Activated CD4-positive, alpha-beta memory T cell treated with anti-CD3 and anti-CD28 coated beads, Interleukin-2, amount 10 ng/mL, durations not matched to agents 7 days and 5 days (primary cell): ENCODE measurements at places on chromosomes 4 and X.

GRCh38 chr4:7224878-7225533 lies 32.7 kb downstream of the SORCS2 start:
- no peak for DNase-seq

- DNase-seq, result no peak
These were observed 21.7 kb upstream of the CSN1S1 start for GRCh38 chr4:69909195-69909594.

DNA sequence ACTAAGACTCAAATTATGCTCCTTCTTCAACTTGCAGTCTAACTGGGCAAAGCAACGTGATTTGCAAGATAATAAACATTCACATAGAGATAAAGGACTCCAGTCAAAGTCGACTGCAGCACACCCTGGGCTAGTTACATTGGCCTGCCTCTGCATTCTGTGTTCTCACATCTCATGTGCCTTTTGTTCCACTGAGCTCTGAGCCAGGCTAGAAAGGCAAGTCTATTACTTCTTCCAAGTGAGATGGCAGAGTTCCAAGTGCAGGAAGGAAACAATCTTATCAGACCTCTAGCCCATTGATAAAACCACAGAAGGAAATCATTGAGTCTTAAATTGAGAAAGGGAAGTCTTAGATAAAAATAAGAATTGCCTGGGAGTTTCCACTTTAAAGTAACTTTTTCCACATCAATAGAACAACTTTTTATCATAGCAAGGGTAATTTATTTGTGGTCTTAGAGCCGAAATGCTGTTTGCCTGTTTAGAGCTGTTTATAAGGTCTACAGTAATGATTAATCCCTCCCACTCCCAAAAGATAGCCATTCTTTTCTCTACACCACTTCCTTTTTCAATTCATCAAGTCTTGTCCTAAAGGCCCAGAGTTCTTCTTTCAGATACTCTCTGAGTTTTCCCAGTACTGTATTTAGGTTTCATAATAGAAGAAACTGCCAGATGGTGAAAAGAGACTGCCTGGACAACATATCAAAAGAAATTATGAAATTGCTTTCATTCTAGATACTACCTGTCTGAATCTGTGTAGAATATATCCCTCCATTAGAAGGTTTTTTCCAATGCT lies 200.2 kb downstream of the GUCY2F start:
- no peak for DNase-seq

GRCh38 chr4:7978907-7979651 lies 39.4 kb upstream of the AFAP1 start:
- DNase-seq, result no peak

- DNase-seq, result no peak
These were observed 85.4 kb downstream of the PDE5A start for GRCh38 chr4:119543187-119543586.

GRCh38 chrX:80335062-80335830 lies 85.0 kb upstream of the TENT5D start:
- DNase-seq, result no peak

DNA sequence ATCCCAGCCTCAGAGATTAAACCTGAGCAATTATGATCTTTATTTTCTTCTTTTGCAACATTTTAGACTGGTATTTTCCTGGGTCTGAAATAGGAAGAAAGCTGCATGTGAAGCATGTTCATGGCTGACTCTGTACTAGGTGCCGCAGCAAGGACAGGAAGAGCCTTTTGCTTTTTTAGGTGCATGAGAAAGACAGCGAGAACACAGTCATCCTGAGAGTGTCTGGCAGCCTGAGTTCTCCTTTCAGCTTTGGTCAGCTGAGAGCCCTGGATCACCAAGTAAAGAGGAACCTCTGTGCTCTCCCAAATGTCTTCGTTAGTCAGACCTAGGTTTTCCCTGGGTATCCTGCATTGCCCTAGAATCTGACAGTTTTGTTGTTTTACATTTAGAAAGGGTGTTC lies 29.8 kb downstream of the FAM149A start:
- DNase-seq, result peak; percentile 27

GRCh38 chr4:79046016-79046592 lies 106.9 kb upstream of the PAQR3 start:
- no peak for DNase-seq

GRCh38 chr4:129092631-129093190 lies 628 bp downstream of the SCLT1 start:
- DNase-seq, result no peak

DNA sequence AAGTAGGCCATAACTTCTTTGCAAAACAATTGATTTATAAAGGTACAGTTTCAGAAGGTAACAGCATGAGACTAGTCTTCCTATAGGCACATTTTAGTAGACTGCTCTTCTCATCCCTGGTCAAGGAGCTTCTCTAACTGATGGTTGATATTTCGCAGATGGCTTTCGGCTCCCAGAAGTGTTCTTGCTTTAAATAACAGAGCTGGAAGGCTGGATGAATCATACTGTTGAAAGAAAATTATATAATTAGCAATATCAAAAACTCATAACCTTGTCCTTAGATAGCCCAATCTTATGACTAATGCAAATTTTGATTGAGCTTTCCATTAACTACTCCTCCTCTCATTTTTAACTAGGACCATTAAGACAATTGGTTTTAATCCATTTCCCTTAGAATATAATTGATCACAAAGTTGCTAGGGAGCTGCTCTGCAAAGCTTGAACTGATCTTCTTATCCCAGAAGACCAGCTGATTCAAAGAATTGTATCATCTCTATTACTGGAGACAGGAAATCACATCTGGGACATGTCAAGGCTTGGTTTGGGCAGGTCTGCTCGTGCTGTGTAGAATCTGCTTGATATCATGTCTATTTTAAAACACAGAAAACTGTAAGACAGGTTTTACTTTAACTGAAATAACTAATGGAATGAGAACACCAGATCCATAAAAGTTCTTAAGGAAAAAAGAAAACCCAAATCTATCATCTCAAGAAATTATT lies 38.6 kb downstream of the CENPU start:
- no peak for DNase-seq
